Inflammatory macrophage (primary cell): ENCODE measurements at places on chromosomes 3 and 15.

- DNase-seq, result no peak
Observed at GRCh38 chr15:40449275-40449674, 8.5 kb downstream of the BAHD1 start.

GRCh38 chr3:51675201-51675611 lies 4.2 kb downstream of the TEX264 start:
- no peak for DNase-seq

GRCh38 chr3:38016847-38017444 lies 12.5 kb downstream of the PLCD1 start:
- DNase-seq, result no peak

DNA sequence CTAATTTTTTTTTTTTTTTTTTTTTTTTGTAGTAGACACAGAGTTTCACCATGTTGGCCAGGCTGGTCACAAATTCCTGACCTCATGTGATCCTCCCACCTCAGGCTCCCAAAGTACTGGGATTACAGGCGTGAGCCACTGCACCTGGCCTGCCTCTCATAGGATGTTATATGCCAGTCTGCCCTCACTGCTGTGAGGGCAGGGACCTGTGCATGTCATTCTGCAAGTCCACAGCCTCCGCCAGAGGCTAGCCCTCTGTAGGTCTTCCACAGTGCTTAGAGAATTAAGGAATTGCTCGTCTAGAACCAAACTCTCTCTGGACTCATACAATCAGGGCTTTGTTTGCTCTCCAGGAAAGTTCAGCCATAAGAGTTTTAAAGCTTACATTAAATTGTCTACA lies 163.9 kb upstream of the WNT5A start:
- no peak for DNase-seq

- no peak for DNase-seq
Observed at GRCh38 chr3:109175411-109175810, 38.9 kb downstream of the C3orf85 start.

DNA sequence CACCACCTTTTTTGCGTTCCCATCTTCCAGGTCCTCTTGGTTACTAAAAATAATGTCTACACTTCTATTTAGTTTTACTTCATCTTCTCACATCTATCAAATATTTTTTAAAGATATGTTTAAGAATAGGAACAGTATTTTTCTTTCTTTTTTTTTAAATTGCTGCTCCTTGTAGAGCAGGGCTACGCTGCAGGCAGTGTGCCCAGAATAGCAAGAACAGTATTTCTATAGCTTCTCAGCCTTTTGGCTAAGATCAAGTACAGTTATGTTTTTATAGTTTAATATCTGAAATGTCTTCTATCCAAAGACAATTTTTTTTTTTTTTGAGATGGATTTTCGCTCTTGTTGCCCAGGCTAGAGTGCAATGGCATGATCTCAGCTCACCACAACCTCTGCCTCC lies 73.0 kb downstream of the MYO9A start:
- DNase-seq, result no peak

GRCh38 chr3:99845331-99845730 lies 27.7 kb downstream of the CMSS1 start:
- DNase-seq, result peak; percentile 56

GRCh38 chr3:142987707-142988106 lies 13.7 kb upstream of the U2SURP start:
- DNase-seq, result no peak

- no peak for DNase-seq
Observed at GRCh38 chr3:144879701-144880100, 908.1 kb downstream of the DIPK2A start.

GRCh38 chr3:40624189-40624769 lies 99.5 kb downstream of the ZNF621 start:
- DNase-seq, result no peak

GRCh38 chr15:57196865-57197264 lies 179.4 kb upstream of the CGNL1 start:
- no peak for DNase-seq

DNA sequence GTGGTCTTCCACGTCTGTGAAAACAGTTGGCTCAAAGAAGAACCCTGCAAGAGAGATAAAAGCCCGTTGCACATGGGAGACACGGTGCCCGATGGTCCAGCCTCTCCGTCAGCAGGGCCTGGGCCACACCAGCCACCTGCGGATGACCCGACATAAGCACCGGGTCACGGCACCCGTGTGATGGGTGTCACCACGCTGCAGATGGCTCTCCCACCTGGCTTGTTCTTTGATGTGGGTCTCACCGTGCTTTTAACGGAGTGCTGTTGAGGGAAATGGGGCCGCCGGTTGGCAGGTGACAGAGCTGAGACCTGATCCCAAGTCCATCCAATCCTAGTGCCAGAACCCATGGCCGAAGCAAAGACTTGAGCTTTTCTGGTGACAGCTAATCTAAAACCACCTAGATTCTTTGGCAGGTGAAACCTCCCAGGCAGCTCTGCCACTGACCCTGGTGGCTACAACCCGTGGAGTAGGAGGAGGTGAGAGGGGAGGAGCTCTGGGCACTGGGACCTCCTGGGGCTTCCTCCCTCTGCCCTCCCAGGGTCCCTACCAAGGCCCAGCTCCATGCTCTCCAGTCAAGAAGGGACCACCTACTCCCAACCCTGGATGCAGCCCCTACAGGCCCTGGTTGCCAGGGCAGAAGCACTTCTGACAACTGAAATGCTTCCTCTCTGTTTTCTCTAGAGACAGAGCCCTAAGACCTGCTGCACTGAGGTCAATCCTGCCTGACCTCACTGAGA lies 23.4 kb upstream of the SLC41A3 start:
- no peak for DNase-seq

DNA sequence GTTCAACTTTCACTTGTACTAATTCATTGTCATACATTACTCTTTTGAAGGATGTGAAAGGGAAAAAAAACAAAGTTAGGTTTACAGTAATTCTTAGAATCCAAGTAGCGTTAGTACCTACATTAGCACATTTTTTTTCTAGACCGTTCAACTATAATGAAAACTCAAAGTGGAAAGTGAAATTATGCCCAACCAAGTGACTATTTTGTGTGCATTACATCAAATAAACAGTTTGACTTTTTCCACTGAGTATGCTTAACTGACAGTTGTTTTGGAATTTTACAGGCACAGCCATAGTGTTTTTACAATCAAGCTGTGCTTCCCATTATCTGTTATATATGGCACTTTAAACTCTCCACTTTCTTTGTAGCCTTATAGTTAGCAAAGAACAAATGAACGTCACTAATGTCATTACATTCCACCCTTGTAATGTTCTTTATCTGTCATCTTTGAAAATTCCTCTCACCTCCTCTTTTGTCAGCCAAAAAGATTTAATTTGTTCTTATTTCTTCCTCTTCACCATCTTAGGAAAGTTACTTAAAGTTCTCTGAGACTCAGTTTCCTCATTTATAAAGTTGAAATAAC lies 142.3 kb upstream of the SOX2 start:
- DNase-seq, result no peak

GRCh38 chr3:118970819-118971218 lies 63.8 kb downstream of the IGSF11 start:
- DNase-seq, result no peak

DNA sequence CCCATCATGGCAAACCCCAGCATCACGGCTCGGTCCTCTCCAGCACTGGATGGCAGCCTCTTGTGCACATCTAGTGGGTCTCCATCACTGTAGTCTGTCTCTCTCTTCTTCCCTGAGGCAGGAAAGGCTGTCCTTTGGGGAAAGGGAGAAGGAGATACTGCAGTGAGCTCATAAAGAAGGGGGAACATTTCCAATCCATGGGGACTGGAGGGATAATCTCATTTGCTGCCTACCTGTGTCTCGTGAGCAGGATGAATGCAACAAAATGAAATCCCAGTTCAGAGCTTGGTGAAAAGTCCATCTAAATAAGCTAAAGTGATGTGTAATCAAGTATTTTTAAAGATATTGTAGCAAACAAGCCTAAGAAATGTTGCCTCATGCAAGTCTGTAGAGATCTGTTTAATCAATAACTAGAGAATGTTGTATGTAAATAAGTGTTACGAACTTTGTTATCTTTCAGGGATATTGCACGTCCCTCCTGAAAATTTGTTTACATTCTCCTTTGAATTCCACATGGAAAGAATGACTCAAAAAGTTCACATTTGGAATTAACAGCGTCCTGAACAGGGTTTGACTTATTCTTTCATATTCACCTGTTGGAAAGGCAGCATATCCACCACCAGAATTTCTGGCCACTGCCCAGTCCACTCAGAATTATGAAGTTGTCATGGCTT lies at the start of gene KCNMB3:
TSS of gene KCNMB3 (minus strand) at position 312 of the 674 bp plus-strand sequence. CDS start at position 188, 124 bp downstream.
- DNase-seq, result no peak

GRCh38 chr15:81343371-81343770 lies 19.4 kb upstream of the STARD5 start:
- DNase-seq, result no peak

DNA sequence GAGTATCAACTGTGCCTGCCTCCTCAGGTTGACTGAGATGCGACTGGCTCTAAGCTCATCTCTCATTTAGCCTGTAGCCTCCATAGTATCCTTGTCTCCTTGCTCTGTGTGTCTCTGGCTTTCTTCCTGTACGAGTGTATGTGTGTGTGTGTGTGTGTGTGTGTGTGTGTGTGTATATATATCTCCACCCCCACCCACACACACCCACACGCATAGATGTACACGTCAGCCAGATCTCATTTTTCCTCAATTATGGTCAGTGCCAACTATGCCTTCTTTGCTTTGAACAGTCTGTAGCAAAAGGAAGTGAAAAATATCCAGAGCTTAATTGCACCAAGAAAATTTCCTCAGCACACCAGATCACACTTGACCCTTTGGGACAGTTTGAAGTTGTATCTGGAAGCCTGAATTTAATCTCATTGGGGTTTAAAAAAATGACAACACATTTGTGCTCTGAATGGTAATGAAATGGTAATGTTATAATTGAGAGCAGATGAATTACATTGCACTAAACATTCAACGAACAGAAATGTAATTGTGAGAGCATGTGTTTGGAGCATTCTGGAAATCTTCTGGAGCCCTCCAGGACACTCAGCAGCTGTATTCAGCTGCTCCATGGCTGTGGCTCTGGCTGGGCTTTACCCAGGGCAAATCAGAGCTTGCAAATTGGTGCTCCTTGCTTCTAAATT lies 63.6 kb downstream of the RYR3 start:
- peak; percentile 34 for DNase-seq

DNA sequence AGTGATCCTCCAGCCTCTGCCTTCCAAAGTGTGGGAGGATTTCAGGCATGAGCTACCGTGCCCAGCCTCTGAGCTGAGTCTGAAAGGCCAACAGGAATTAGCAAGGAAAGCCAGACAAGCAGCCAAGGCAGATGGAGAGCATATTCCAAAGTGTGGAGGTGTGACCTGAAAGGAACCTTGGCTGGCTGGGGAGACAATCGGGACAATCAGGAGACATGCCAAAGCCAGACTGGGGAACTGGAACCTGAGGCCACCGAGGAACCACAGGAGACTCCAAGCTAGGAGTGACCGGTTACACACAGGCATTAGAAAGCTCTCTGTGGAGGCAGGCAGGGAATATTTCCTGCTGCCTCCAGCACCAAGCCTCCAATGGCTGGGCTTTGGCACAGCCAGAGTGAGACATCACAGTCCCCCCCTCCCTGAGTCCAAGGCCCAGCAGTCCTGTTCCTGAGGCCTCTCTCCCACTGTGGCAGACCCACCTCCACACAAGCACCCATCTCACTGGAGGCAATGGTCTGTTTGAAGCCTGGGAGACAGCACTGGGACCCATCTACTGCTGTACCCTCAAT lies 4.5 kb upstream of the C15orf39 start:
- DNase-seq, result no peak

GRCh38 chr15:95609096-95609495 lies 721.4 kb upstream of the NR2F2 start:
- DNase-seq, result no peak

DNA sequence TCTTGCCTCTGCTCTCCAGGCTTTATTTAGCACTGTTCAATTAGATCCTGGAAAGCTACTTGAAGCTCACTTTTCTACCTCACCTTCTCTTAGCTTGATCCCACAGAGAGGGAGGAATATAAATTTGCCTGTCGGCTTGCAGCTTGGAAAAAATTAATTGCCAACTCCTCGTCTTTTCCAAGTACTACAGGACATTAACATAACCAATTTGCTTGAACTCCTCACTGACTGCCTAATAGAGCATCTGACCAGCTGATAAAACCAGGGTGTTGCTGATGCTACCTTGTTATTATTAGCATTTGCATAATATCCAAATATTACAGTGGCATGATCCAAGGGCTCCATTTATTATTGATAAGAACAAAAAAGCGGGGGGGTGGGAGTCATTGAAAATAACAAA lies 561.8 kb downstream of the MCTP2 start:
- DNase-seq, result no peak

DNA sequence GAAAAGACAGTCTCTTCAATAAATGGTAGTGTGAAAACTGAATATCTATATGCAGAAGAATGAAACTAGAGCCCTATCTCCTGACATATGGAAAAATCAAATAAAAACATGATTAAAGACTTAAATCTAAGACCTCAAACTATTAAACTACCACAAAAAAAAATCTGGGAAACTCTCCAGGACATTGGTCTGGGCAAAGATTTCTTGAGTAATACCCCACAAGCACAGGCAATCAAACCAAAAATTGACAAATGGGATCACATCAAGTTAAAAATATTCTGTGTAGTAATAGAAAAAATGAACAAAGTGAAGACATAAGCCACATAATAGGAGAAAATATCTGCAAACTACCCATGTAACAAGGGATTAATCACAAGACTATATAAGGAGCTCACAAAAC lies 286.4 kb downstream of the TBC1D5 start:
- no peak for DNase-seq

DNA sequence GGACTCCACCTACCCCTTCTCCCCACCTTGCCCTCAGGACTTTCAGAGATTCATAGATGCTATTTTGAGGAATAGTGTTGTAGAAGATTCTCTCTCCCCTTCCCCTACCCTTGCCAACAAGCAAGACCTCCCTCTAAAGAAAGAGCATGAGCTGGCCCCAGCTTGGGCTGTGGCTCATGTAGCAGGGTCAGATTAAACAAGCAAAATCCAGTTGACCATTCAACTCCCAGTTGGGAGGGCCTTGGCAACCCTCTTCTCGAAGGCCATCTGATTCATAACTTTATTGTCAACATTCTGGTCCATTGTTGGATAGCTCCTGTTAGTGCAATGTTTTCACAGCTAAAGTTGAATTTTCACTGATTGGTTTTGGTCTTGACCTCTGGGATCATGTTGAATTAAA lies 41.1 kb downstream of the TNFAIP8L3 start:
- no peak for DNase-seq

DNA sequence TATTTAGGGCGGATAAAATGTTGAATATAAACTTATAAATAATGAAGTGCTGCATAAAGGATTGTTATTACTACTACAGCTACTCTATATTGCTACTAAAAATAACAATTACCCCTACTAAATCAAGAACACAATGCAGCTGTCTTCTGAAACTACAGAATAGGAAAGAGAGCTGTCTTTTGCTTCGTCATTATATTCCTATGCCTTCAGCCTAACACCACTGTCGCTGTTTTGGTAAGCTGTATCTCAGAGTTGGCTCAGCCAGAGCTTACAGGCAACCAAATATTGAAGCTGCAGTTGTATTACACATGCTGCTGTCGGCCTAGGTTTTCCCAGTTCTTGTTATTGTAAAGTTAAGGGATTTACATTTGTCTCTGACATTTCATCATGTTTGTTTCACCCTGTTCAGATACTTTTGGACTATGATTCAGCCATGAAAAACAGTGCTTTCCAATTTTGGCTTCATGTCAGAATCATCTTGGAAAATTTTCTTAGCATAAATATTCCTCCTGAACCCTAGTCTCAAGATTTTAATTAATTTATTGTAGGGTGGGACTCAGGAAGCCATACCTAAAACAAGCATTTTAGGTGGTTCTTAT lies 31.3 kb upstream of the LPP start:
- DNase-seq, result no peak
